Renal cortical epithelial cell (primary cell): ENCODE measurements at places on chromosomes 2 and 18.

DNA sequence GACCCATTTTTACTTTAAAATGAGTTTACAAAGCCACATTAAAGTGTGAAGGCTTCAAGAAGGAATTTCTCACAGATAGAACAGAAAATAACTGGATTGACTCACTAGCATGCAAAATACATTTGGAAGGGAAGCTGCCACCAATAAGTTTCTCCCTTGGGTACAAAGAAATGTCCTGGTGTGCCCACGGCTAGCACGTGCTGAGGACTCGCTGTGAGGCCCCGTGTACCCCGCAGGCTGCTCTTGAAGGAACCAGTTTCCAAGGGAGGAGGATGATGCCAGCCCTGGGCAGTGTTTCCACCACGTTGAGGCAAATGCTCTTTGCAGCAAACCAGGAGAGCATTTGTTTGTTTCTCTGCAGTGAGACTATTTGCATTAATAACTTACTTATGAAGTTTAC lies 207.3 kb downstream of the SH3RF3 start:
- no peak for DNase-seq

DNA sequence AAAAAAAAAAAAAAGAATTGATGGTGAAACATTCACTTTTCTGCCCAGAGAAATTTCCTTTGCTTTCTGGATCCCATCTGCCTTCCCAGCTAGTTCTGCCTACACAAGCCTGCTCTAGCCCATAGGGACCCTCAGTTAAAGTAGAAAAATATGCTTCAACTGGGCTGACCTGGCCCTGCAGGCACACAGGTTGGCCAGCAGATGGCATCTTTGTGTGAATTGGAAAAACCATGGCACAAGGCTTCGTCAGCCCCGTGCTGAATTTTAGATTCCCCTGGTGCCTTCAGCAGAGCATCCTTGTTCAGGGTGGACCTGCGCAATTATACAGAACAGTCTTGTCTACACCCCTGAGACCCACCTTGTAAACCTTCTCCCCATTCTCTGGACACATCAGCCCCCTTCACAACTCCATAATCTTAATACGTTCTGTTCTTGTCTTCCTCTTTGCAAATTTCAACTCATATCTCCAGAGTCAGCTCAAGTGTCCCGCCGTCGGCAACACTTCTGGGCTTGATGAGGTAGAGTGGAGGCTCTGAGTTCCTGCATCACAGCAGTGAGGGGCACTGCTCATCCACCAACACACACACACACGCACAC lies 114.5 kb downstream of the INSIG2 start:
- DNase-seq, result peak; percentile 29

- no peak for DNase-seq
These were observed 73.2 kb downstream of the ASB1 start for GRCh38 chr2:238499731-238500580.

DNA sequence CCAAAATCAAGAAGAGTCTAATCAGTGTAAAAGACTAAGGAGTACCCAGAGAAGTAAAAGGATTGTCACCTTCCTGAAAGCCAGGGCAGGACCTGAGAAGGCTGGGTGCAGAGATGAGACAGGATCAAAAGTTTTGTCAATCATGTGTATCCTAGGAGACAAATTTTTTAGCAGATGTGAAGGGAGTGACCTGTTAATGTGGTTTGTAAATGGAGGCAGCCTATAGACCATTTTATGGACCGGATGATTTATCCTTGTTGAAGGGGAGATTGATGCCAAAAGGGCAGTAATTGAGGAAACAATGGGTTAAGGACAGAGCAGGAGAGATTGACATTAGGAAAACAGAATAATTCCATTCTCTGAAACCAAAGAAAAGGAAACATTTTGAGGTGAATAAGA lies 813 bp downstream of the NDC80 start:
- no peak for DNase-seq

GRCh38 chr18:57443702-57444101 lies 8.5 kb downstream of the ONECUT2 start:
- DNase-seq, result no peak

DNA sequence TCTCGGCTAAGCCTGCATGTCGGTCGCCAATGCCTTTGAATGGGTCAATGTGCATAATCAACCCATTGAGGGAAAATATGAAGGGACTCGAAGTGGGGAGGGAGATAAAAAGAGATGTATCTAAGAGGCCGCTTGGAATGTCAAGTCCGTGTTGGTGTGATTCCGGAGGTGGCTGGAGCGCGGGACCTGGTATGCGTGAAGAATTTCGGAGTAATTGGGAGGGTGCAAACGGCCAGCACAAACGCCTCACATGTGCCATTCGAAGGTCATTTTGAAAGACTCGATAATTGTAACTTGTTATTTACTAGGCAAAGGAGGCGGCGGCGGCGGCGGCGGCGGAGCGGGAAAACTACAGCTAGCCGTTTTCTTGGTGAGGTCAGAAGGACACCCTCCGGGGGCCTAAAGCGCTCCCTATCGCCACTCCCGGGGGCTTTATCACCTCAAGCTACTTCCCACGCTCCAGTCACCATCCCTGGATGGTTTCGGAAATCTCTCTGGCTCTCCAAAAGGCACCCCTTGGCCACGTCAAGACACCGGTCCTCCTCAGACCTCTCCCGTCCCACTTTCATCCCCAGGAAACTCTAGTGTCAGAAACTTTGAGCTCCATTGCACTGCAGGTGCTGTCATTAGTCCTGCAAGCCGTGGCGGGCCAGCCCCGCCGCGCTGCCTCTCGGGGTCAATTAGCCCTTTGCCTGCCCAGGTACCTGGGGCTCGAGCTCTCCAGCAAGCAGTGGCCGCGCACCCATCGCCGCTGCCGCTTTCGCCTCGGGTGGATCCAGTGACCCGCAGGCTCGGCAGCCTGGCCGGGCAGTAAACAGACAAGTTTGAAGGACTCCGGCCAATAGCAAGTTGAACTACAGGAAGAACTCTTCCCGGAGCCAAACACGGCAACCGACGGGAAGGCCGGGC lies 1.5 kb downstream of the ERBB4 start:
- no peak for DNase-seq

GRCh38 chr2:60739156-60739555 lies 16.9 kb upstream of the PAPOLG start:
- DNase-seq, result no peak

- DNase-seq, result peak; percentile 73
These were observed 235.9 kb downstream of the SUCLG1 start for GRCh38 chr2:84223191-84223590.
